ENCODE measurements at places on chromosomes 16 and 17.

DNA sequence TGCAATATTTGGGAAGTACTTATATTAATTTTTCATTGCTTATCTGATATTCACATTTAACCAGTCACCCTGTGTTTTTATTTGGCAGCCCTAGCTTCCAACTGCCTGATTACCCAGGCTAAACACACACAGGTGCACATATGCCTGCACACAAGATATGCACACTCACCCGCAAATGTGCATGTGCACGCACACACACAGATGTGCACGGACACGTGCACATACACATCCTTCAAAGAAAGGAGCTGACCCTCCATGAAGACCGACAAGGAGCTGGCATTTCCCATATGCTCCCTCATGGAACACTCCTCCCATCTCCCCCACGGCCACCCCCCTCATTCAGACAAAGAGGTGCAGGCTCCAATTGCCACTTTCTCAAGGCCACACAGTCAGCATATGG is 242.2 kb downstream of the ENGASE start:
- no peak for DNase-seq

DNA sequence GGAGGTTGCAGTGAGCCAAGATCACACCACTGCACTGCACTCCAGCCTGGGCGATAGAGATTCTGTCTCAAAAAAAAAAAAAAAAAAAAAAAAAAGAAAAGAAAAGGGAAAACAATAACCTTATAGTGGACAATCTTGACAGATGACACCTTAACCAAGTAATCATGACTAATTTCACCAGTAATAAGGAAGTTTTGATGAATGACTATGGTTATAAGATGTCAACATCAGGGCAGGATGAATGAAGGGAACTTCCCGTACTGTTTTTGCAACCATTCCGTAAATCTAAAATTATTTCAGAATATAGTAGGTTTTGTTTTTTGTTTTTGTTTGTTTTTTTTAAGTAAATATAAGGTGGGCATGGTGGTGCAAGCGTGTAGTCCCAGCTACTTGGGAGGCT is 23.0 kb downstream of the GSPT1 start:
- DNase-seq: no peak

- DNase-seq: no peak
Observed at GRCh38 chr17:4009186-4009785, 45.0 kb upstream of the ATP2A3 start.

GRCh38 chr16:50038756-50039529 is 13.9 kb downstream of the CNEP1R1 start:
- no peak for DNase-seq

- DNase-seq: no peak
Observed at GRCh38 chr16:2811703-2812471, 5.2 kb upstream of the PRSS21 start.

DNA sequence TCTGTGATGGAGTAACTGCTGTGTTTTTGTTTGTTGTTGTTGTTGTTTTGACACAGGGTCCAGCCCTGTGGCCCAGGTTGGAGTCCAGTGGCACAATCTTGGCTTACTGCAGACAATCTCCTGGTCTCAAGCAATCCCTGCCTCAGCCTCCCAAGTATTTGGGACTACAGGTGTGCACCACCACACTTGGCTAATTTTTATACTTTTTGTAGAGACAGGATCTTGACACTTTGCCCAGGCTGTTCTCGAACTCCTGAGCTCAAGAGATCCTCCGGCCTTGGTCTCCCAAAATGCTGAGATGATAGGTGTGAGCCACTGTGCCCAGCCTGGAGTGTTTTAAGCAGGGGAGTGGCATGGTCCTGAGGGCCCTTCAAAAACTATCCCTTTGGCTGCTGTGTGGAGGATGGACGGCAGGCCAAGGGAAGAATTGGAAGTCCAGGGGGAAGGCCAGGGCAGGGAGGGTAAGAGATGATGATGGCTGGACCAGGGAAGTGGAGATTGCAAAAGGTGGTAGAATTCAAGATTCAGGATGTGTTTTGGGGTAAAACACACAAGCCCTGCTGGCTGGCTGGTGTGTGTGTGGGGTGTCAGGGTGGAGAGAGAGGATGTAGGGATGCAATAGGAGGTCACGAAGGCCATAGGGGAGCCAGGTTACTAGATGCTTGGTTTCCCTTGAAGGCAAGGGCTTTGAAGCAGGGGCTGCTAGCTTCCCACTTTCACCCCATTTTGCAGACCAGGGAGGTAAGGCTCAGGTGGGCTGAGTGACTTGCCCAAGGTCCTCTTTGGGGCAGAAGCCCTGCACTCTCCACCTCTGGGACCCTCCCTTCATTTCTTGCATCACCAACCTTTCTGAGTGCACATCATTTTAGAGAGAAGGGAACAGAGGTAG is 18.8 kb upstream of the PLLP start:
- DNase-seq: no peak

DNA sequence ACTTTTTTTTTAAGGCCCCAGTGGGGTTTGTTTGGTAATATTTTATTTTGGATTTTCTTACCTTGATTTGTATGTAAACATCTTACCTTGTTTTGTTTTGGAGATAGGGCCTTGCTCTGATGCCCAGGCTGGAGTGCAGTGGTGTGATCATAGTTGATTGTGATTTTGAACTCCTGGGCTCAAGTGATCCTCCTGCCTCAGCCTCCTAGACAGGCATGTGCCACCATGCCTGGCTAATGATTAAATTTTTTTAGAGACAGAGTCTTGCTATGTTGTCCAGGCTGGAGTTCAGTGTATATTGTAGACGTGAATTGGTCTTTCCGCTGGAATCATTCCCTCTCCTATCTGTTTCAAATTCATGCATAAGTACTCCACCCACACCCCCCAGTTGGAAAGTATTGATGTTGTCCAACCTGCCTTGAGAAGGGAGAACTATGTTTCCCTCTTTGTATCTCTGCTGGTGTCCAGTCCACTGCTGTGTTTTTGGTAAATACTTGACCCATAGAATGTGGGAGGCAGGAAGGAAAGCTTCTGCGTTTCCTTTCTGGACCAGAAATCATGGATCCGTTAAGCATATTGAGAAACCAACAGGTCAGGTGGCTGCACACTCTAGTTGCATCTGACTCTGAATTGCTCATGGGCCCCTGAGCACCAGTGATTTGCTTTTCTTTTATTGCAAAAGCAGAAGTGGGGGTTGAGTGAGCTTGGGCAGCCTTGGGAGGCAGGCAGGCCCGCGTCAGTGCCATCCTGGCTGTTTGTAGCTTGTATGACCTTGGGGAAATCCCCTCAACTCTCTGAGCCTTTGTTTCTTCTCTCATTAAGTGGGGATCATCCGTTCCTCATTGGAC is 25.0 kb downstream of the RMI2 start:
- DNase-seq: no peak

DNA sequence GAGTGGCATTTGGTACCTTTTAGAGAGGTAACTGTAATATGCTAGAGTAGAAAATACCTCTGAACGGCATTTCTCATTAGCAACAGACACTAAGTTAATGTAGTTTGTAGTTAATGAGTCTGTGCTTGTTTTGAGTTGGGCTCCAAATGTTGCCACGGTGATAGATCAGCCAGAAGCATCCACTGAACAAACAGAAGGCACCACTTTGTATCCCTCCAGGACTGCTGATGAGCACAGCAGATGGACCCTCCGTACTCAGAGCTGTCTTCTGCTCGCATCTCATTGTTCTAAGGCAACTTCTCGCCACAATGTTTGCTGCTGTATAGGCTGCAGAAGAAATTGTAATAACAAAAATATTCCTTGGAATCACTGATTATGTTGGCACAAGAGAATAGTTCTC is 56.1 kb downstream of the TNRC6C start:
- no peak for DNase-seq

DNA sequence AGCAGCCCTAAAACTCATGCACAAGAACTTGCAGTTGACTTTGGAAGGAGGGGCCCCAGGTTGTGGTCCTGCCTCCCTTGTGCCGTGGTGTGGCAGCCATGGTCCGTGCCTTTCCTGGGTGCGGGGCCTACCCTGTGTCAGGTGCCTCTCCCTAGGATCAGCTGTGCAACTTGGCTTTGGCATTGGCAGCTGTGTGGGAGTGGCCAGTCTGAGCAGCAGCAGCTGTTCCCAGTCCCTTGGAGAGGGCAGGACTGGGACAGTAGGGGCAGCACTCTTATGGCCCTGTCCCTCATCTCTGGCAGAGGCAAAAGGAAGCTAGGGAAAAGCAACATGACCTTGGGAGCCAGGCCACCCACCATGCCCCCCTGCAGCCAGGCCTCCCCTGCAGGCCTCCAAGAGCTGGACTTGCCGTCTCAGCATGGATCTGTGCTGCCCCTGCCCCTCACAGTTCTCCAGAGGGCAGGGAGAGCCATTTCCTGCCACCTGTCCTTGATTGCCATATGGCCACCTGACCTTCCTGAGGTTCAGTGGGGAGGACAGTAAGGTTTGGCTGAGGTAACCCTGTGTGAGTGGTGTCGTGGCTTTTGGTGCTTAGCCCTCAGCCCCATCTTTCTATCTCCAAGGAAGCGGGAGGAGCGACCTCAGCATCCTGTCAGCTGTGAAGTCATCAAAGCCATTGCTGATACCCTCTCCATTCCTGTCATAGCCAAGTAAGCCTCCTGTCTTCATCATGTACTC is 15.5 kb upstream of the NFATC3 start:
- DNase-seq: no peak

GRCh38 chr16:19757026-19757425 is 39.0 kb downstream of the IQCK start:
- DNase-seq: no peak

DNA sequence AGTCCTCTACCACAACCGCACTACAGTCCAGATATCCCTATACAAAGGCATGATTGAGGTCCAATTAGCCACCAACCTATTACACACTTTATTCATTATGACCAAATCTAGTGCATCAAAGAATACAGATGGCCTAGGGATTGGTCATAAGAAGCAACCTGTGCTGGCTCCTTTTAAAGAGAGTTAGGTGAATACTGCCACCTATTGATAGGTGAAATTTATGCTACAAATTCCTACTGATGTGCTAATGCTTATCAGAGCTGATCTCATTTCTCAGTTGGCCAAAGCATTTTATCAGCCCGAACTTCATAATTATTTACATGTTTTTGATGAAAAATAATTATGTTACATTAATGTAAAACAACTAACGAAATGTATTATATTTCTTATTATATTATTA is 166.3 kb downstream of the ANKFN1 start:
- peak; percentile 41 for DNase-seq

DNA sequence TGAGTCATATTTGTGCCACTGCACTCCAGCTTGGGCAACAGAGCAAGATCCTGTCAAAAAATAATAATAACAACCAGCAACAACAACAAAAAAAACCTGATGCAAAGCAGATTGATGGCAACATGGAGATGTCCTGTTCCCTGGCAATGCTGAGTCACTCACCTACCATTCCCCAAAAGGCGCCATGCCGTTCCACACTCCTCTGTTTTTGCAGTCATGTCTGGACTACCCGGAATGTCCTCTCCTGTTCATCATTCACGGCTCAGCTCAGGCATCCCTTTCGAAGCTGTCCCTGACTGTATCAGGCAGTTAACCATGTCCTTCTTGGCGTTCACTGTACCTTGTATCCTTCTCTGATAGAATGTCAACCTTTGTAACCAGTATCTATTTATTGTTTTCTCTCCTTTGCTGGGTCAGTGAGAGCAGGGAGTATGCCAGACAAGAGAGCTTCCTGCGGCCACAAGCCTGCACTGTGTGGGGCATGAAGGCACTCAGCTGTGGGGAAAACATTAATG is 147.7 kb downstream of the ABCC12 start:
- DNase-seq: no peak

- peak; percentile 31 for DNase-seq
Observed at GRCh38 chr17:81253358-81254131, 14.4 kb downstream of the NDUFAF8 start.

- DNase-seq: no peak
Observed at GRCh38 chr17:50137042-50137441, 7.1 kb upstream of the SAMD14 start.

GRCh38 chr17:14015271-14015670 is 54.0 kb upstream of the COX10 start:
- no peak for DNase-seq

DNA sequence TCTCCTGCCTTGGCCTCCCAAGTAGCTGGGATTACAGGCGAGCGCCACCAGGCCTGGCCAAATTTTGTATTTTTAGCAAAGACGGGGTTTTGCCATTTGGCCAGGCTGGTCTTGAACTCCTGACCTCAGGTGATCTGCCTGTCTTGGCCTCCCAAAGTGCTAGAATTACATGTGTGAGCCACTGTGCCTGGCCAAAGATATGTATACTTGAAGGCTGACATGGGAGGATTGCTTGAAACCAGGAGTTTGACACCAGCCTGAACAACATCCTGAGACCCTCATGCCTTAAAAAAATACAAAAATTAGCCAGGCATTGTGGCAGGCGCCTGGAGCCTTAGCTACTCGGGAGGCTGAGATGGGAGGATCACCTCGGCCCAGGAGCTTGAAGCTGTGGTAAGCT is 3.1 kb downstream of the BCAS3 start:
- no peak for DNase-seq

DNA sequence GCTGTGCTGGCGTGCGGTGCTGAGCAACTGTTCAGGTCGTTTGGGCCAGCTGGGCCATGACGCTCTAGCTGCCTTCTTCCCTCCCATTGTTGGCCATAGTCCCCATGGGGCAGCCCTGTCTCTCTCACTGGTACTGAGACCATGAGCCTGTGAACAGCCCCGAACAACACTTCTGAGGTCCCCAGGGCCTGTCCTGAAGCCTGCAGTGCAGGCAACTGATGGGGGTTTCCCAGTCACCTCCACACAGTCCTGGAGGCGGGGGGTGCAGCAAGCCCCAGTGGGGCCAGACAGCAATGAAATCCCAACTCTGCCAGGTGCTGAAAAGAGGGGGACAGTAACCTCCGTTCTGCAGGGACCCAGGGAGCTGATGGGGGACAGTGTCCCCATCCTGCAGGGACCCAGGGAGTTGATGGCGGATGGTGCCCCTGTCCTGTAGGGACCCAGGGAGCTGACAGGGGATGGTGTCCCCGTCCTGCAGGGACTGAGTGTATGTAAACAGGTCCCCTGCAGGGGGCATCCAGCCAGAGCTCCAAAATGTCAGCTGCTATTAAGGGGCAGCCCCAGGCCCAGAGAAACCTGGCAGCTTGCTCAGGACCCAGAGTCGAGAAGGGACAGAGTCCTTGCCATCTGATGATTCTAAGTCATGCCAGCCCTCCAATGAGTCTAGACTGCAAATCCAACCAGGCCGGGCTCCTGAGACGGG is 30.4 kb downstream of the ENGASE start:
- no peak for DNase-seq

DNA sequence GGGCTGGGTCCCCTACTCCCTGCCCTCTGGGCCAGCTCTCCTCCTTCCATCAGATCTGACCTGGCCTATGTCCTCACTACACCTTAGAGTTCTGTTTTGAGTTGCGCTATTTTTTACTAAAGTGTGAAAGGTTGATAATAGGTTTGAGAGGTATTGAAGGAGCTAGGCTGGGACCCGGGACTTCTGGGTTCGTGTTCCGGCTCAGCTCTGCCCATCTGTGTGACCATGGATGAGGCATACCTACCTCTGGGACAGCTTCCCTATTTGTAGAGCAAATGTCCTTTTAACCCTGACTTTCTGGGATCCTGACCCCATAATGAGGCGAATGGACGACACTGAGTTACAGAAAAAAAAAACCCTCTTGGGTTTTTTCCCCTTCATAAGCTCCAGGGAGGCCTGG is 36.0 kb downstream of the IL21R start:
- DNase-seq: no peak

Measured in NCI-H1105 treated with DMSO at 0.1 percent for 48 hours (cell line).